ENCODE measurements at places on chromosomes 3 and 15.

DNA sequence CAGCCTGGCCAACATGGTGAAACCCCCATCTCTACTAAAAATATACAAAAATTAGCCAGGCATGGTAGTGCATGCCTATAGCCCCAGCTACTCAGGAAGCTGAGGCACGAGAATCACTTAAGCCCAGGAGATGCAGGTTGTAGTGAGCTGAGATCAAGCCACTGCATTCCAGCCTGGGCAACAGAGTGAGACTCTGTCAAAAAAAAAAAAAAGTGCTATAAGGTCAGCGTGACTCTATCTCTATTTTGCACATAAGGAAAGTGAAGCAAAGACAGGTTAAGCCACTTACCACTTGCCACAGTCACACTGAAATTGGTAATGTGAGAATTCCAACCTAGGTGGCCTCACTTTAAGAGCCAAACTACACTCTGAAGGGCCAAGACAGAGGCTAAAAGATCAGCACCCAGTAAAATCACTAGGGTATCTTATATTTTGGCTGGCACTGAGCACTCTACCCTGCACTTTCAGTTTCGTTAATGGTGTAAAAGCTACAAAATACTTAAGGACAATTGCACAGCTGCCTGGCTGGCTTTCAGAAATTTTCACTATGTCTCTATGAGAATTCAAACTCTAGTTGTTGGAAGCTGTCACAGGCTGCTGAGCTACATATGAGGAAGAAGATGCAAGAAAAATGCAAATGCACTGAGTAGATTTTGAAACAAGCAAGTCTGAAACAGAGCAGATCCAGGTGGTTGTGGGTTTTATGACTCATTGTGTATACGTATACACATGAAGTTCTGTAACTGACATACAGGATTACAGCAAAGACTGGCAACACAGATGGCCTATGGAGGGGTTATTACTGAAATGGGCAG, 32.7 kb downstream of the TRANK1 start:
- DNase-seq: peak; percentile 28

- DNase-seq: no peak
These were observed 32.9 kb upstream of the RFTN1 start for GRCh38 chr3:16546186-16547010.

- no peak for DNase-seq
These were observed 389.9 kb downstream of the FEZF2 start for GRCh38 chr3:61983479-61983878.

GRCh38 chr15:27767918-27768640, 331.0 kb downstream of the OCA2 start:
- no peak for DNase-seq

- no peak for DNase-seq
These were observed 72.5 kb upstream of the SLC6A11 start for GRCh38 chr3:10743366-10744097.

GRCh38 chr15:95799286-95800200, 531.0 kb upstream of the NR2F2 start:
- peak; percentile 2 for DNase-seq

DNA sequence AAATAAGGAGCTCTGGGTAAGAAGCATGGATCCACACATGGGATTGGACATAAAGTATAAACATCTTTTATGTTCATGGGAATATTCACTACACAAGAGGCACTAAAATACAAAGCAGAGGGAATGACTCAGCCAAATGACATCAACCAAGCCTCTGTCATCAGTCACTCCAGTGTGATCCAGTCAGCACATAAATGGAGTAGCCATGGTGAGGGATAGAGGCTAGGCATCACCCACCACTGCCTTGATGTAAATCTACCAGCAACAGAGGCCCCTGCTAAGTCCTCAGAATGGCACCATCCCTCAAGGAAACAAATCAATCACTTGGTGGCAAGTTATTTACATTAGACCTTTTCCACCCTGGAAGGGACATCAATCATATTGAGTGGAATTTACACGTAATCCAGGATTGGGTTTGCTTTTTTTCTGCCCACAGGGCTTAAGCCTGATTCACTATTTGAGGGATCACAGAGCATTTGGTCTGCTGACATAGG, 27.2 kb downstream of the VEPH1 start:
- no peak for DNase-seq

DNA sequence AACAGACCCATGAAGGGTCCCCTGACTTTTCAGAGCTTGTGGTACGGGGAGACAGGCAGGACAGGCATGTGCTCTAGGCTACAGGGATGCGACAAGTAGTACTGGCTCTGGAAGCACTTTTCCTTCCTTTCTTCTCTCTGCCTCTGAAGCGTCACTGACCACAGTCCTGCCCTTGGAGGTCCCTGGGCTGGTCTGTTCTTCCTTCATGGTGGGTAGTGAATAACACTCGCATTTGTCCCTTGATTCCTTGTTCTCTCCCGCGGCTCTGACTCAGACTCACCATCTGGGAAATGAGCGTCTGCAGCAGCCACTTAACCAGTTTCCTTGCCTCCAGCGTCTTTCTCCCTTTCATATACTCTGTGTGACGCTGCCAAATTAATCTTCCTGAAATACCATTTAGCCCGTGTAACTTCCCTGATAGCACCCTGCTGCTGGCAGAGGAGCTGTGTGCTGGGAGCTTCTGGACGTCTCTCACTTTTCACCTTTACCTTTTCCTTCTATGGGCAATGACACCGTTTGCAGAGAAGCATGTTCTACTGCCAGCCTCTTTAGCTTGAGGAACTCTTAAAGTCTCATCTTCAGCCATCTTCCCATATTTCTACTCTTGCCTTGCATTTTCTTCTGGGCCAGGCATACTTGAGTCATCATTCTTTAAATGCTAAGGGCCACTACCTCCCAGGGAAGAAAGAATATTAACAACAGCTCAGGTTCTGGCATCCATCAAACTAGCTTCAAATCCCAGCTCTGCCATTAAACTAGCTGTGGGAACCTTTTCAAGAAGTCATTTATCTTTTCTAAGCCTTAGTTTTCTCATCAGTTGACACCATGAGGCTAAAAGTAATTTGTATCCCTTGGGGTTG, 33.6 kb downstream of the TMEM45A start:
- DNase-seq: no peak

DNA sequence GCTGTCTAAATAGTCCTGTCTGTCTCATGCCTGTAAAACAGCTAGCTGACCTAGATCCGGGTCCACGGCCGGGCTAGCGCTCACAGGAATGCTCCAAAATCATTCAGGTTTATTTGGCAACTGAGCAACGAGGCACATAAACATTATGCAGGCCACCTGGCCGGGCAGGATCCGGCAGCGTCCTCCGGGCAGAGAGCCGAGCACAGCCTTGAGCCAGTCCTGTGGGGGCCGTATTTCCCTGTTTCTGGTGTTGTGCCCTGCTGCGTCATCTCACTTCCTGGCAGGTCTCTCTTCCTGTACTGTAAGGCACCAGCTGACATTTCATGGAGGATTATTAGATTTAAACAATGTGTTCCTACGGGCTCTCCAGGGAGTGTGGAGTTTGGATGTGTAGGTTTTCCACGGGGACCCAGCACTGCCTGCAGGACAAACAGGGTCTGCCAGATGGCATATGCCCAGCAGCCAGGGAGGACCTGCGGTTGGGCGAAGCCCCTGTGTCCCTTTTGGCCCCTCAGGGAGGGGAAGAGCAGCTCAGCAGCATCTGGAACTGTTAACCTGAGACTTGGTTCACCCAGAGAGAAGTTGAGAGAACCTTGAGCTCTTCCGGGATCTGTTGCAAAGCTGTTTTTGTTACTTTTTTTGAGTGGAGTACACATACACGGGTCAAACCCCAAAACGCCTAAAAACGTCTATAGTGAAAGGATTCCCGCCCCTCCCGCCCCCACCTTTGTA, 16.6 kb upstream of the LRRK1 start:
- DNase-seq: no peak

DNA sequence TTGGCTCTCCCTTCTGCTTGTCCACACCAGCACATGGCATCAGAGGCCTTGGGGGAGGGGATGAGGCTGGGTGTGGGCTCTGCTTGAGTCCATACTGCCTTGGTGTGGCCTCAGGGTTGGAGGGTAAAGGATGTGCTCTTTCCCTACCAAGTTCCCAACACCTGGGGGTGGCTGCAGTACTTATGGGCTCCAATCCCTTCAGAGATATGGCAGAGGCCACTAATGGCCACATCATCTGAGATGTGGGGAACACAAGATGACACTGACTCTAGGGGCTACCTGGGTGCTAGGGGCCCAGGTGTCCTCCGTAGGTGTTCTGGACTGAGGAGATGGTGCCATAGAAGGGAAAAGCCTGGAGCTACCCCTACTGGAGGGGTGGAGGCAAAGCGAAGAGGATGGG, 6.9 kb downstream of the CXCR6 start:
- DNase-seq: no peak

GRCh38 chr15:97014001-97014400, 683.5 kb downstream of the NR2F2 start:
- DNase-seq: no peak

DNA sequence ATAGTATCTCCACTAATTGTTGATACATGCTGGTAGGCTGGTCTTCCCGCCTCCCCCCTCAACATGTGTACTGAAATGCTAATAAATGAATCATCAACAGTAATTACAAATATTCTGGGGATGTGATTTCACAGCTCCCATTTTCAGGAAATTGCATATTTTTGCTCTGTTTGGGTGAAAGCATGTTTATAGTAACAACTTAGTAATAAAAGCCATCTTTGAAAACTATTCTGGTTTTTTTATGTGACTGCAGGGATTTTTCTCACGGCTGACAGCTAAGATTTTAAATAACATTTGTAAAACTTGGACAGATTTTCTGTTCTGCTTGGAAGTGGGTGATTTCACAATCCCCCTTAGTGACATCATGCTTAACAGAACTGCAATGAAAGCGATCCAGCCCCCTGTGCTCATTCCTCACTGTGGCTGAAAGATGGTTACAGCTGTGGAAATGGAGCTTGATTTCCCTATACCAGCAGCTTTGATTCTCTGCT, 25.6 kb upstream of the FAM174B start:
- no peak for DNase-seq

GRCh38 chr15:52486003-52486996, 42.4 kb downstream of the MYO5A start:
- no peak for DNase-seq

Measured in HuH-7 (cell line).